ENCODE measurements at places on chromosomes 7 and 10.
A peak's percentile ranks its signal among the peaks of the same experiment; 100 is the strongest.

DNA sequence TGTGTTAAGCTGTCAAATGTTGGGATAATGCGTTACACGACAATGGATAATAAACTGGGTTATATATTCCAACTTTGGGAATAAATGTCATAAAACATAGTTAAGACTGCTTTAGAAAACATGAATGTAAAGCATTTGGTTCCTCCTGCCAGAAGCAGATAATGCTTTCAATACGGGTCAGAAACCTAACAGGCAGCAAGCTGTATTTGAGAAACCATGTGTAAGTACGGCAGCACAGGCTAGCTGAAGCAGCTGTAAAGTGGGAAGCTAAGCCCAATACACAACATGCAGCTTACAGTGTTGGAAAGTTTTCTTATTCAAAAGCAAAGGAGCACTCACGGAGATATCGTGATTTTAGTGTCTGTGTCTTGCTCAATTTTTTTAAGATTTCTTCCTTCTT lies 46.5 kb downstream of the MALSU1 start:
- DNase-seq: no peak

GRCh38 chr7:147912946-147913638 lies 677.5 kb upstream of the C7orf33 start:
- no peak for DNase-seq

GRCh38 chr10:85542936-85543730 lies 823.5 kb downstream of the GRID1 start:
- no peak for DNase-seq

DNA sequence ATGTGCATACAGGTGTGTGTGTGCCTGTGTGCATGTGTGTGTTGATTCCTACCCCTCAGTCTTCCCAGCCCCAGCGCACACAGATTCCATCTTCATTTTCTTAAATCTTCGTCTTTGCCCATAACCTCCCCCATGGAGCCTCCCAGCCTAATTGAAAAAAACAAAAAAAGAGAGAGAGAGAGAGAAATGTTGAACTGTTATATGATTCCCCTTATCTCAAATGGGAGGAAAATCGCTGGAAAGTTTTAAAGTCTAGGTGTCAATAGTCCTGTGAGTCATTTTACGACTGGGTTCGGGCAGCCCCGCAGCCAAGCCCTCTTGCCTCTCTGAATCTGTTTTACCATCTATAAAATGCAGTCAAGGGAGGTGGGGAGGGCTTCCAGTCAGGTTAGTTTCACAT lies 60.9 kb downstream of the SPOCK2 start:
- DNase-seq: no peak

DNA sequence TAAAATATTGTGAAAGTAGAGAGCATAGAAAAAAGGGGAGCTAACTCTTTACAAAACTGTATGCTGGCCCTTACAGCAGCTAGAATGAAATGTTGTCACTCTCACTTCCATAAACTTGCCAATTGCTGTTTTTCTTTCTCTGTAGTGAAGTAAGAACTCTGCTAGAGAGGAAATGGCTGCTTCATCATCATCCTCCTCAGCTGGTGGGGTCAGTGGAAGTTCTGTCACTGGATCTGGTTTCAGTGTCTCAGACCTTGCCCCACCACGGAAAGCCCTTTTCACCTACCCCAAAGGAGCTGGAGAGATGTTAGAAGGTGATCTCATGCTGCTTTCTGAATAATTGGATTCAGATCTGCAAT lies 7.6 kb upstream of the ASCC1 start:
- no peak for DNase-seq

- no peak for DNase-seq
Measured at GRCh38 chr10:24469993-24470392, 253.7 kb downstream of the ARHGAP21 start.

DNA sequence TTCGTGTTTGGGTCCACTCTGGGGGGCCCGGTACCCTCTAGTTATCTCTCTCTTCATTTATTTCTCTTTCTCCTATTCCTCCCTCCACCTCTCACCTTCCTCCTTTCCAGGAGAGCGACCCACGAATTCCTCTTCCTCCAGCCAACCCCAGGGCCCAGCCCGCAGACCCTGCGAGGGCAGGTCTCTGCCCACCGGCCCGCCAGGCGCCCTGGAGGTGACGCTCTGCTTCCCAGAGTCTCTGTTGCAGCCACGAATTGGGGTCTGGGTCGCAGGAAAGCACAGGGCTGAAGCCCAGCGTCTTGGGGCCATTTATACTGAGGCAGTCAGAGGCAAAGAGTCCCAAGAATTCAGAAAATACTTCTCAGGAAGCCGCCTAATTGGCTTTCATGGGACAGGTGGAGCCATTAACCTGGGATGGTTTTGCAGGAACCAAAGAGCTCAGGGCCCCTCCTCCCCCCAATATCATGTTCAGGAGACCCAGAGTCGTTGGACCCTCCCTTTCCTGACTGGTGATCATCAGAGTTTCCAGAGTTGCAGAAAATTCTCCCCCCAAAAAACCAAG lies 2.7 kb upstream of the EN2 start:
- DNase-seq: peak; percentile 31

- no peak for DNase-seq
Measured at GRCh38 chr7:16984375-16984774, 102.6 kb upstream of the AGR3 start.

DNA sequence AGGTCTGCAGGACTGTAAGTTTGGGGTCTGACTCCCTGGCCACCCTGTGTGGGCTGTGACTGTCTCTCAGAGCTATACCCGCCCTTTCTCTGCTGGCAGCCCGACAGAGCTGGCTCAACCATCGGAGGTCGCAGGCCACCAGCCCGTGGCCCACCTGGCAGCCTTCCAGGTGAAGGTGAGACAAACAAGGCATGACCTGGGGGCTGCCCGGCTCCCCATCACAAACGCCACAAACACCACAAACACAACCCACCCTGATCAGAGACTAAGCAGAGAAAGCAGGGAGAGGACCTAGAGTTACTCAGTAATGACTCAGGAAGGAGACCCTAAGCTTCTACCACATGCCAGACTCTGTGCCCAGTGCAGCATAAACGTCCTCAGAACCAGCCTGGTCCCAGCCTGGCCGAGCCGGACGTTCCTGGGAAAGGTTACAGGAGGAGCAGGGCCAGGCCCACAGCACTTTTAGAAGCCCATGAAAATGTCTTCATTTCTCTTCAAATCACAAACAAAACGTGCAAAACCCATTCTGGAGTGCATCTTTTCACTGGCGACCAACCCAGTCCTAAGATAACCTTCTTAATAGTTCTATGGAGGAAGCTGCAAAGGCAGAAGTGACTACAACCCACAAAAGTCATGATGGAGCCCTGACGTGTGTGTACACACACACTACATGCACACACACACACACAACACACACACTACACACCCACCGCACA lies 66.8 kb downstream of the MKI67 start:
- no peak for DNase-seq

GRCh38 chr7:30880125-30880720 lies 31.4 kb upstream of the AQP1 start:
- DNase-seq: no peak

- peak; percentile 44 for DNase-seq
Measured at GRCh38 chr10:103493362-103493915, at the start of gene NEURL1. Gene NEURL1, plus strand, starts transcription at chr10:103493705. Its CDS starts 683 bp downstream, at chr10:103494388.

DNA sequence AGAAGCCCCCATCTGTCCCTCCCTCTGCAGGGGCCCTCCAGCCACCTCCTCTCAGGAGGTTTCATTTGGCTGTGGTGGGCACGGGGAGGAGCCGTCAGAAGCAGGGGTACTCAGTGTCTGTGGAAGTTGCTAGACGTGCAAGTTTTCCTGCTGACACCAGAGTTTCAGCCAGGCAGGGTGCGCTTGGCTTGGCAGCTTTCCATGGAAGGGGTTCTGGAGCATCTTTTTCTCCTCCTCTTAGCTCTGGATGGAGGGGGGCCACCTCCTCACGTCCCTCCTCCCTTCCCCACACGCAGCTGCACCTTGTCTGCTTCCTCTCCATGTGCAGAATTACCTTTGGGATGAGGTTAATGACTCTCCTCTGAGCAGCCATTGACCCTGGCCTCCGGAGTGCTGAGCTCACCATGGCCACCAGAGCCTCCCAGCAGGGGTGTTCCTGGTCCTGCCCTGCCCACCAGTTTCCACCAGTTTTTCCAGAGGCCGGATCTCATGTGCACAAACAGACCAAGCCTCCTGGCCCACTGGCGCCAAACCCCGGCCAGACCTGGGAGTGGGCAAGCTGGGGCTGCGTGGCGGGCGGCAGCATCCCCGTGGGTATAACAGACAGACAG lies 579.8 kb upstream of the FOXK1 start:
- no peak for DNase-seq

DNA sequence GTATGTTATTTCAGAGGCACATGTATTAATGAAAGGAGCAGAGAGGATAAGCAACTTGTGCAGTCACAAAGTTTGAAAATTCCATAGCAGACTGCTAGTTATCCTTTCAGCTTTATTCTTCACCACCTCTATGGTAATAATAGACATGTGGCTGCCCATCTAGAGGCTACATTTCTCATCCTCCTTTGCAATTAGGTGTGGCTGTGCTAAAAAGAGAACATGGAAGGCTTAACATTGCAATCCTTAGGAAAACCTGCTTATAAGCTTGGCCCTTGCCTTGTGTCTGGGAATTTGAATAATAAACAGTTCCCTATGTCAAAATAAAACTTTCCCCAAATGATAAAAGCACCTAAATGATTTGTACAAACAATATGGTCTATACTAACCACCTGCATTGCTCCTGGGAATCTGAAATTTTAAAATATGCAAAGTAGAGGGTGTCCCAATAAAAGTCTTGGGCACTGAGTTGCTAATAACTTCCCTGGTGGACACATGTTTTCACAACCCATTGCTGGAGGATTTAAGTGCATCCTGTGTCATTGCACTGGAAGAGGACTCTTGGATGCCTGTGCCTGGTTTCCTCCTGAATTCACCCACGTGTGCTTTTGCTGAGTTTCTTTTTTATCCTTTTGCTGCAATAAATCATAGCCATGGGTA lies 30.5 kb downstream of the IL6 start:
- no peak for DNase-seq

GRCh38 chr10:48523212-48523819 lies 81.6 kb downstream of the ARHGAP22 start:
- no peak for DNase-seq

- no peak for DNase-seq
Measured at GRCh38 chr10:122559228-122559627, 1.3 kb upstream of the DMBT1 start.

DNA sequence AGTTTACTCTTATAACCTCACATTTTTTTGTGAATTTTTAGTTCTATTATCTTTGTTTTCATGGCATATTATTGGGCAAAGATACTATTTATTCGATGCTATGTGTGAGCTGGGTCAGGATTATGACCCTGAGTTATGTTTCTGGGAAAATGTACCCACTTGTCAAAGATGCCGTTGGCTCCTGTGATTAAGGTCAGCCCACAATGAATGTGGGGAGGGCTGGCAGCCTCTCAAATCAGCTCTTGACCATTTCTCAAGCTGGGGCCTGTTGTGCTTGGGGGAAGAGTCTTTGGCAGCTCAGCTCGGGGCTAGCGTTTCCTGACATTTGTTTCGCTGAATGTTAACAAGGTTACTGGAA lies 97.5 kb downstream of the TCF7L2 start:
- no peak for DNase-seq

- no peak for DNase-seq
Measured at GRCh38 chr7:77315182-77315591, 101.0 kb downstream of the GSAP start.

DNA sequence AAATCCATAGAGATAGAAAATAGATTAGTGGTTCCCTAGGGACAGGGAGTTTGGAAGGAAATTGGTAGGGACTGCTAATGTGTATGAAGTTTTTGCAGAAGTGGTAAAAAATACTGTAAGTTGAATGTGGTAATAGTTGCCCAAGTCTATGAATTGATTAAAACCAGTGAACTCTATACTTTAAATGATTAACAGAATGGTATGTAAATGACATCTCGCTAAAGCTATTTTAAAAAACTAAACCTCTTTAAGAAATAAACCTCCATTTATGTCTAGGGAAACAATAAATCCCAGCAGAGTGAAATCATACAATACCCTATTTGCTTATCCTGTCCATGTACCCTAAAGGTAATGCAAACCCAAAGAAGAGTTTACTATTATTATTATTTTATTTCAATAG lies 61.4 kb downstream of the IPMK start:
- no peak for DNase-seq

- no peak for DNase-seq
Measured at GRCh38 chr10:60576130-60577069, 186.7 kb upstream of the ANK3 start.

DNA sequence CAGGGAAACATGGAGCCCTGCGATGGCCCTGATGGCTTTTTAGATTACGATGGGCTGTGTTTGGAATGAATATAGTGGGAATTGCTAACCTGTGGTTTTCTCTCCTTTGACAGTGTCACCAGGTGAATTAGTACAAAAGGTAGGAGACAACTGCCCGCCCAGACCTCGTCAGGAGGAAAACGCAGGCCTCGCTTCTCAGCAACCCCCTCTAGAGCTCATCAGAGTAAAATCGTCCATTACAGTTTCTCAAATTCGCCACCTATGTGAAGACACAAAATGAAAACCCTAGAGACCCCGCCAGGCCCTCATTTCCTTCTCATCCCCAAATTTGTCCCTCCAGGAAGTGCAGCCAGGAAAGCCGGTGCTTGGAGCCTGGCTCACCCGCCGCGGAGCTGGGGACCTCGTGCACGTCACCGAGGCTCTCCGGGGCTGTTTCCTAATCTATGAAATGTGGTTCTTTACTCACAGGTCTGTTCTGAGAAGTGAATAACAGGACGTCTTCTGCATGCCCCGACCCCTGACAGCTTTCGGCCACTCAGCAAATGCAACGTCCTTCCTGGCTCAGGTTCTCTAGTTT lies 143.7 kb downstream of the VIPR2 start:
- DNase-seq: no peak

GRCh38 chr10:47456794-47457527 lies 27.0 kb downstream of the ANXA8 start:
- DNase-seq: no peak

GRCh38 chr10:83932245-83932644 lies 207.1 kb upstream of the GHITM start:
- DNase-seq: no peak

GRCh38 chr7:92613720-92614119 lies 23.5 kb upstream of the FAM133B start:
- no peak for DNase-seq

DNA sequence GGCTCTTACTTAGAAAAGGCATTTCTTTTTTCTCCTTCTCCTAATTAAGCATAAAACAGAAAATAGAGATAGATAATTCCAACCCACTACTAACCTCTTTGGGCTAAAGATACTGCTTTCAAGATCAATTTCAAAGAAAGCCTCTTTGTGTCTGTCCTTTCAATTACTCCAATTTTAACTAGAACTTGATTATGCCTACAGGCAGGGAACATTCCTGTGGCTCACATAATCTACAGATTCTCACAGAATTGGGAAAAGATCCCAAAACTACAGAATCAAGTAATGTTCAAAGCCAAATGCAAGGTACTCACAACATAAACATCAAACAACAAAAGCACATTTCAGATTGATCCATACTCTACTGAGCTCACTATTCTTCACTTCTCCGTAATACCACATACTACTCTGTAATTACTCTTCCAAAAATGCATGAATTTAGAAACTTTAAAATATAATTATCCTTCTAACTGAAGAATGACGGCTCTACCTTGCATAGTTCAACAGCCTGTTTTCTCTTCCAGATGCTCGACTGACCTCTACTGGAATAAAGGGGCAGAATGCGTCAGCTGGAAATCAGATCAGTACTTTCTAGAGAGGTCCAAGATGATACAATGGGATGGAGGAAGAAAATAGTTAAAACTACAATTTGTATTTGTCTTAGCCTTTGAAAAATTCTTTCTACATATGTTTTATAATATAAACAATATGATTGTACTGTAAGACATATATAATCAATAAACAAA lies 3.9 kb downstream of the MTERF1 start:
- DNase-seq: no peak
